ENCODE measurements at places on chromosomes 5 and 9.

DNA sequence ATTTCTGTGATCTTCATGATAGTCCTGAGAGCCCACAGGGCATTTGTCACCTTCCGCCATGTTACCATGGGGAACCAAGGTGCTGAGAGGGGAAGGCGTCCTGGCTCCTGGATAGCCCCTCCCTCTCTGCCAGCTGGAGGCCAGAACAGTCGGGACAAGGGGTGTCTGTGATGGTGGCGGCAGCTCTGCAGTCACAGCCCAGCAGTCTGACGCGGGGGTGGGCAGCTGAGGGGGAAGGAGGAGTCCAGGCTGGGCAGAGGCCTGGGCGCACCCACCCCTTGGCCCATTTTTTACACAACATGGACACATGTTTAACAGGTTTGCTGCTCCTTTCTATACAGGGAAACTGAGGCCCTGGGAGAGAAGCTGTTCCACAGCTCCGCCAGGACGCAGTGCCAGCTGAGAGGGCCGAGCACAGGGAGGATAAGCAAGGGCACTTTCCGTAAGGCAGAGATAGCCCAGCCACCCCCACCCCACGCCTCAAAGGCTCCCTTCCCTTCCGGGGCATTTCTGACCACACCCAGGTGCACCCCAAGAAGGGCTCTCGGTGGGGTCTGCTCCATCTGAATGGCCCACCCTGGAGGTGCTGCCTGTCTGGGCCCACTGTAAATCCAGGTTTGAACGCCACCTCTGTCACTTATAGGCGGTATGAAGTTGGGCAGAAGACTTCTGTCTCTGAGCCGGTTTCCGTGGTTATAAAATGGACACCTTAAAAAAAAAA is 17.1 kb downstream of the LRRC8A start:
- no peak for DNase-seq

- no peak for DNase-seq
These were observed 9.6 kb downstream of the SLC1A1 start for GRCh38 chr9:4499917-4500316.

- DNase-seq: no peak
These were observed 5.7 kb downstream of the C9orf43 start for GRCh38 chr9:113416149-113416721.

- DNase-seq: no peak
These were observed 275.6 kb downstream of the SH3GL2 start for GRCh38 chr9:17854487-17854886.

GRCh38 chr5:90606539-90606938 is 47.9 kb downstream of the ADGRV1 start:
- DNase-seq: no peak

GRCh38 chr9:130824643-130825350 is 10.3 kb upstream of the ABL1 start:
- no peak for DNase-seq

DNA sequence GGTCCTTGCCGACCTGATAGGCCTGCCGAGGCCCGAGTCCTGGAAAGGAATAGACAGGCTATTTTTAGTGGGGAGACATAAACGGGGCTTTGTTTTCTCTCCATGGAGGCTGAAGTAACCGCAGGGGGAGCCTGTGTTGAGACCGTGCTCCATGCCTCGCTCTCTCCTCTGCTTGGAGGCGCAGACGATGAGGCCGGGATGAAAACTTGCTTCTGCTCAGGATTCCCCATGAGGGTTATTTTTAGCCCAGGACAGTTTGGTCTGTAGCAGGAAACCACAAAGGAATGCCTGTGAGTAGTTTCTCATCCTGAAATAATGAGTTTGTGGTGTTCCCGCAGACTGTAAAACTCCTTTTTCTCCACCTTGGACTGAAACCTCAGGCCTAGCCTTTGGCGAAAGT is 81.9 kb upstream of the RARS1 start:
- DNase-seq: no peak

- DNase-seq: no peak
These were observed 13.6 kb upstream of the GARNL3 start for GRCh38 chr9:127250896-127251391.

DNA sequence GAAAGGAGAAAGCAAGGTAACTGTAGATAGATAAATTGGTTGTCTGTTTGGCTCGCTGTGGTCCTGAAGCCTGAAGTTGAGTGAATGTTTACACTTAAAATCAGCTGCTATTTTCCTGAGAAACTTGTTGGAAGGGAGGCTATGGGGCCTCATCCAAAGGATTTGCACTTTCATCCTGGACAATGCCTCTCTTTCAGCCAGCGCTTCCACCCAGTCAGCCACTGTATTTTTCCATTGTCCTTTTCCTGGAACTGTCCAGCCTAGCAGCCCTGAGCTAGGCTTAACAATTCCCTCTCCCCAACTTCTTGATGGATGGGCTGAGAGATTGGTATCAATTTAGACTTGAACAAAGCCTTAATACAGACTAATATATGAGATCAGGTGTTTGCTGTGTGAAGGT is 429.2 kb downstream of the DMAC1 start:
- no peak for DNase-seq

DNA sequence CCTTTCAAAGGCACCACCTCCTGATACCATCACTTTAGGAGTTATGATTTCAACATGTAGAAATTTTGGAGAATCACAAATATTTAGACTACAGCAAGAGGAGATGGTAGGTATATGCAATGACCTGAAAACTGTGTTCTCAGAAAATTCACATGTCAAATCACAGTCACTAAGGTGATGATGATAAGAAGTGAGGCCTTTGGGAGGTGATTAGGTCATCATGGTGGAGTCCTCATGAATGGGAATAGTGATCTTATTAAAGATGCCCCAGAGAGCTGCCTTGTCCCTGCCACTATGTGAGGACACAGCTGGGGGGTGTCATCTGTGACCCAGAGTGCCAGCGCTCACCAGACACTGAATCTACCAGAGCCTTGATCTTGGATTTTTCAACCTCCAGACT is 513.5 kb upstream of the TUSC1 start:
- no peak for DNase-seq

DNA sequence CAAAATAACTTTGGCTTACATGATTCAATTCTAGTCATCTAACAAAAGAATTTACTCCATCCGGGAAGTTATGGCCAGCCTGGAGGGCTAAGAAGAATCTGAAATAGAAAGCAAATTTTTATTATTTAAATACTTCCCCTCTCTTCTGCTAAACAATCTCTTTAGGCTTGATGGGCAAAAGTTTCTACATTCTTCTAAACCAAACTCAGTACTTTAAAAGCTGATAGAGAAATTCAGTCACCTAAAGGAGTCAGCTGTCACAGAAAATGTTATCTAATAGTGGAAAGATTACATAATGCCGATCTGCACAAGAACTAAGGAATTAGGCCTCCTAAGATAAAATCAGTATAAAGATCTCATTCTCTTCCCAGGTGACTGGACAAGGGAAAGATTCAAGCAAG is 32.4 kb downstream of the GNAQ start:
- DNase-seq: no peak

GRCh38 chr5:150302301-150303069 is at the start of gene ARSI:
Gene ARSI (minus strand): TSS chr5:150302905. CDS start chr5:150302373, 532 bp downstream.
- DNase-seq: no peak

DNA sequence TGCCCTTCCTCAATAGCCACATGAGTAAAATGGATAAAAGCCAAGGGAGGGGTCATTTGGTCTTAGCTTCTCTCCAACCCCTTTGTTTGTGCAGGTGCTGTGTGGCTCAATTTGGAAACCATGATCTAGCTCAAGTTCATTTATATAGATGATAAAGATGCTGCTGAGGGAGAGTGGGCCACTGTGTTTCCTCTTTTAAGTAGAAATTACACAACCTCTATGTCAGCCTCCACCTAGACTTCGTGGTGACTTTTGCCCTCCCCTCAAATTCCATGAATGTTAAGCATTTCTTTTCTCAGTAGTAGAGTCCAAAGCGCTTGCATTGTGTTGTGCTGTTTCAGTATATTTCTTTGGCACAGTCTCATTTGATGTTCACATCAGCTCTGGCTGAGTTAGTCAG is 241.4 kb downstream of the ARHGAP26 start:
- DNase-seq: no peak

- DNase-seq: no peak
These were observed 29.1 kb upstream of the ZFAND5 start for GRCh38 chr9:72394066-72394465.
